T-cell (primary cell): ENCODE measurements at places on chromosomes 5 and 9.

DNA sequence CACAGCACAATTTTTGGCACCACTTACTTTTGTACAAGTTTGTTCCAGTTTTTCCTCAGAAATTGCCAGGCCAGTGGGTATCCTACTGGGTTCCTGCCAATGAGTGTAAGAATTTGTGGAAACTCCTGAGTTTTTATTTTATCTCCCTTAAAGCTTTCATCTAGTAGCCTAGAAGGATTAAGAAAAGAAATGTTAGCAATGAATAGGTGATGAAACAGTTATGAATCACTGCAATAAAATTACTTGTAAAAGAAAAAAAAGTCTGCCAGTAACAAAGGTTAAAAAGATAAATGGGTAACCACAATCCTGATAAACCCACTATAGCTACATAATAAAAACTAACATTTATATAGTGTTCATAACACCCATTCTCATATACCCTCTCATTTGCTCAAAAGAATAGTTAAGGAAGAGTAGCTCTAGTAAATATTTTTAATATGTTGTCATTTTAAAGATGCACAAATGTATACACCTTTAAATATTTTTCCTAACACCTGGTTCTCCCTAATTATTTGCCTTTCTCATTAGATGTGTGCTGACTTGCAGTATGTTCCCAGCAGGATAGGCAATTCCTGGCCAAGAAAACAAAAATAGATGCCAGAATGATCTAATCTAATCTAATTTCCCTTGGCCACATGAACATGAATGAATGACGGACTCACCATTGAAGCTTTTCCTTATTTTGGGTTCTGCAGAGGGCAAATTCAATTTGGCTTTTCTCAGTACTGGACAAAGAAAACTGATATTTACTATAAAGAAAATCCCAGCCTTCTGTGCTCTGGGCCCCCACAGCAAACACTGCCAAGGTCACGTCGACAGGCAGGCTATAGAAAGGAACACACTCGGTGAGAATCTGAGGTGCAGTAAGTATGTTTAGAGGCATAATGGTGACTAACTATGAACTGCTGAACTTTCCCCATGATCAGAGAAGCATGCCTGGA, 26.4 kb downstream of the ERAP1 start:
- DNase-seq: no peak

DNA sequence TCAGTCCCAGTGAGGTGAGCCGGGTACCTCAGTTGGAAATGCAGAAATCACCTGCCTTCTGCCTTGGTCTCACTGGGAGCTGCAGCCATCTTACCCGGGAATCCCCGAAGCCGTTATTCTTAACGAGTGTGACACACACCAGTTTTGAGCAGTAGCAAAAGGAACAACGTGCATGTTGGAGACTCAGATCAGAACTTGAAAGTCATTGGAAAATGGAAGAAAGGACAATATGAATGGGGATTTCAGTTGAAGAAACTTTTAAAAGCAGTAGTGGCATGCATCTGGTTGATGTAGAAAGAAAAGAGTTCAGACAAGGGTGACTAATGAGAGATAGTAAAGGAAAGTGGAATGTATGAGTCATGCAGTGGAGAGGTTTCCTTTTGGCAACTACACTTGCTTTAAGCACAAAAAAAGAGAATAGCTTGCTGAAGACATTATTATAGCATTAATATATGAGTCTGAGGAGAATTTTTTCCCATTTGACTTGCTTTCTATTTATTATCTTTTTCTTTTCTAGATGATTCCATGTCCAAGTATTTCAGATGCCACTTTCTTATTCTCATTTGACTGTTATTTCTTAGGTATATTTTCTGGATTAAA, 44.4 kb upstream of the ANKDD1B start:
- no peak for DNase-seq

DNA sequence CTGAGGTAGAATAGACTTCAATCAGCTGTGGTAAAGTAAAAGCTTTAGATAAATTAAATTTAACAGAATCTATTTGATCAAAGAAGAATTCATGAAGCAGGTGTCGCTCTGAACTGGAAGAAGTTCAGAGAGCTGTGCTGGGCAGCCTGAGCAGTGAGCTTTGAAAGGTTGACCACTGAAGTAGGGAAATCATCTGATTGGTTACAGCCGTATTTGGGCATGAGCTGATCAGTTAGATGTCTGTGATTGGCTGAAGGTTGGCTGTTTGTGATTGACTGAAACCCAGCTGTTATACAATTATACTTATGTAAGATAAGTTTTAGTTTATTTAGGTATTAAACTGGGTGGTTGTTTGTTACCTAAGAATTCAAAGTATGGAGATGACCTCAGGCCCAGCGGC, 1174.6 kb downstream of the CDH9 start:
- no peak for DNase-seq

DNA sequence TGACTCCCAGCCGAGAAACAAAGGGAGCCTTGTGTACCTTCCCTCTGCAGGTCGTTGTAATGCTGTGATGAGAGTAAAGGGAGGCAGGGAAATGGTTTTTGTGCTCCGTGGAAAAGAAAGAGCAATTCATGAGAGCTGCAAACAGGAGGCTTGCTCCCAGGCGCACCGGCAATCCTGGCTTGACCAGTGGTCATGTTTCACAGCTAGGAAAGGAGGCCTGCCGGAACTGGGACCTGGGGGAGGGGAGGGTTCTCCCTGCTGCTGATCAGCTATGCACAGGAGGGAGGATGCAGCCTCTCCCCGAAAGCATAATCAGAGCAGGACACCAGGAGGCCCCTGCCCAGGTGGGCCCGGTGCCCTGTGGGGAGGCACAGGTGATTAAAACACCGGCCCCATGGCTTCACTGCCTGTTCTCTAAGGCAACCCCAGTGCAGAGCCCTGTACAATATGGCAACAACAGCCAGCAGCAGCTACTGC, 131.3 kb downstream of the ZDHHC21 start:
- no peak for DNase-seq

GRCh38 chr5:159456722-159457465, 126.6 kb upstream of the IL12B start:
- no peak for DNase-seq

DNA sequence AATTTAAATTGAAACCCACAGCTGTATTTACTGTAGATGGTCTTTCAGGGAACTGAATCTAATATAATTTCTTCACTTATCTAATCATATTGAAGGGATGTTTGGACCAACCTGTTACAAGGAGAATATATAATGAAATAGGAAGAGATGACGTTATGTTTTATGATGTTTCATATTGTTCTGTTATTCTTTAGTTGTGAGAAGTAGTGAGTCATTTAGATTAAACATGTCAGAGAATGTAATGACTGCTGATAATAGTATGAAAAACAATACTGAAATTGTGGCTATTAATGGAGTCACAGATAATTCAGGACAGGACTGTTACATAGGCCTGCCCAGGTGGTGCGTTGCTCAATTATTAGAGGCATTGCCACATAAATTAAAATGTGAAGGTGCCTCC, 1993.4 kb downstream of the EFNA5 start:
- no peak for DNase-seq

DNA sequence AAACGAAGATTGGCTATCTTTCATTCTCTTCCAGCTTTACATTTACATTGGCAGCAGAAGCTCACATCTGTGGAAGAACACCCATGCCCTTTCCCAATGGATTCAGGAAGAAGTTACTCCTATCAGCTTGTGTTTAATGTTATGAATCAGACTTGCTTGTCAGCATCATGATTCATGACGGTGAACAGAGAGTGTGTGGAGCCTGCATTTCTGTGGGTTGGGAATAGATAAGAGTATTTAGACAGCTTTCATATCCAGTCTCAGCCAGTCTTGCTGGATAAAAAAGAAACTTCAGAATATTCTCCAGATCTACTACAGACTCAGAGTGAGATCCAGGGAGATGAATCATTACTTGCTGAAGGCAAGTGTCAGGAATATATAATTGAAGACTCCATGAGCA, 812.9 kb upstream of the ZNF608 start:
- no peak for DNase-seq

- DNase-seq: no peak
Observed at GRCh38 chr5:122089096-122090013, 11.3 kb upstream of the LOX start.

DNA sequence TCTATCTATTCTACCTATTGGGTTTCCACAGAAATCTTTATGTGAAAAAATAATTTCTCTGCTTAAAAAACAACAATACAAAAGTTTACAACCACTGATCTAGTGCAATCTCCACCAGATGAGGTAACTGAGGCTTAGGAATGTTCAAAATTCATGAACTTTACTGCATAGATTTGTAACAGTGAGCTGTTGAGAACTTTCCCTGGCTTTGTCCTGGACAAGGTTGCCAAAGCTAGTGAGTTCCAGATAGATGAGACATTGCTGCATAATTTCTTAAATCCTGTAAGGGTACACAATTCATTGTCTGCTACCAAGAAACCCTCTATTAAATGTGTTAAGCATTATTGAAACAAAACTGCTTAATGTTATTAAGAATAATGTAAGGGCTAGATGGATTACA, 102.7 kb downstream of the OSMR start:
- no peak for DNase-seq

GRCh38 chr9:99253134-99253533, 31.1 kb downstream of the SEC61B start:
- no peak for DNase-seq

DNA sequence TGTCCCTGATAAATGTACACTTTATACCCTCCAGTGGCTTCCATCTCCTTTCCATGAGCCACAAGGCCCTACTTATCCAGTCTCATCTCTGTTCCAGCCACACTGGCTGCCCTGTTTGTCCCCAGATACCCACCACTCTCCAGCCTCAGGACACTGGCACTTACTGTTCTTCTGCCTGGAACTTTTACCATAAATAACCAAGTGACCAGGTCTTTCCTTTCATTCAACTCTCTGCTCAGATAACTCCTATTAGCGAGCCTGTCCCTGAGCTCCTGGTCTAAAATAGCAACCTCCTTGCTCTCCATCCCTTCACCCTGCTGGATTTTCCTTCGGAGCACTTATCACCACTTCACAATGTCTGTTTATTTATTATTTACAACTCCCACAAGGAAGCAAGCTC, 16.6 kb upstream of the ENC1 start:
- DNase-seq: no peak

DNA sequence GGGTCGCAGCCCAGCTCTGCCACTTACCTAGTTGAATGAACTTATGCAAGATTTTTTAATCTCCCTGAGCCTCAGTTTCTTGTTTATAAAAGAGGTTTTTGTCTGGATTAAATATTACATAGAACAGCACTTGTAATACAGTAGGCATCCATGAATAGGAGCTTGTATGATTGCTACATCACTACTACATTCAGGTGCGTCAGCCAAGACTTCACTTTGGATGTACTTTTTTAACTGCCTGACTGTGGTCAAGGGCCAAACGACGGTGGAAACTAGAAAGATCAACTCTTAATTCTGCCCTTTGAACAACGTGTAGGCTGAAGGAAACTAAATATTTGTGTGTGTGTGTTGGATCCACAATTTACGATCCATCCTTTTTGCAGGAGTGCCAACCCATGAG, 172.8 kb downstream of the RFK start:
- no peak for DNase-seq

GRCh38 chr5:171667341-171668096, 118.1 kb upstream of the SMIM23 start:
- no peak for DNase-seq

- DNase-seq: no peak
Observed at GRCh38 chr9:133491656-133491925, 12.7 kb upstream of the SLC2A6 start.

- no peak for DNase-seq
Observed at GRCh38 chr9:68728731-68729130, 23.7 kb downstream of the PIP5K1B start.

DNA sequence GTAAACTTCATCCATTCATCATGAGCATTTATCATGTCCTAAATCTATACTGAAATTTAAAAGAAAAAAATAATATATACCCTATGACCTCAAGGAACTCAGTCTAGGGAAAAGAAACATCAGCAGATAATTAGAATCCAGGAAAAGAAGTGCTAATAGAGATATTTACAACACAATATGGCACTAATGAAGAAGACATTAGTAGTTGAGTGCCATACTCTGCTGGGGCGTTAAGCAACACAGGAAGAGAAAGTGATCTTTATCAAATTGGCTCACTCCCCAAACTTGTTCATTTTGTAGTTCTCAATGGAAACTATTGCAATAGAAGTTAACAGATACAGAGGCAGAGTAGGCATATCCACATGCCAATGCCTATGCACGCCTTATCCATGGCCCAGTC, 27.5 kb downstream of the GABRA6 start:
- DNase-seq: no peak

- DNase-seq: no peak
Observed at GRCh38 chr9:134547161-134548100, 94.2 kb upstream of the COL5A1 start.

DNA sequence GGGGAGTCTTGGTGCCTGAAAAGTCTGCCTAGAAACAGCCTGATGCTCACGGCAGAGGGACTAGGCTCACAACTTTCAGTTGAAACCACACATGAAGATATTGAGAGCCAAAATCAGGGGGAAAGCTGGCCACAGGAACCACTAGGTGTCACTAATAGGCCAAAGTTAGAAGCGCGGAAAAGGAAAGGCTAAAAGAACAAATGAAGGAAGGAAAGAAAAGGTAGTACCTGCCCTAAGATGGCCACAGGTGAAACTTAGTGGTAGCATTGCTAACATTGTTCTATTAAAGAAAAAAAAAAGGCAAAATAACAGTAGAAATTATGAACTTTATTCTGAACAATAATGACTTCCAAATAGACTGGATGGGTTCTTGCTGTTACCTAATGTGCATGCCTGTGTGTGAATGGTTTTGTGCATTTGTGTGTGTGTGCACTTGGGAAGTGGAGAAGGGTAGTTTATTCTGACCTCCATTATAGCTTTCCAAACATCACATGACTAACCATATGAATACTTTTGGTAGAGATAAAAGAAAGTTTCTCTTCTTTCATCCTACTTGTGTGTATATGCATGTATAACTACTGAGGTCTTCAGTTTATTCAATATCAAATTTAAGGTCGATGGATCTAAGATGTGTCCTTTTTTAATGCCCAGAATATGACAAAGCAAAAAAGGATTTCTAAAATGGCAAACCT, 2.1 kb upstream of the RFESD start:
- DNase-seq: no peak

GRCh38 chr5:66538531-66538930, 57.7 kb upstream of the MAST4 start:
- no peak for DNase-seq

DNA sequence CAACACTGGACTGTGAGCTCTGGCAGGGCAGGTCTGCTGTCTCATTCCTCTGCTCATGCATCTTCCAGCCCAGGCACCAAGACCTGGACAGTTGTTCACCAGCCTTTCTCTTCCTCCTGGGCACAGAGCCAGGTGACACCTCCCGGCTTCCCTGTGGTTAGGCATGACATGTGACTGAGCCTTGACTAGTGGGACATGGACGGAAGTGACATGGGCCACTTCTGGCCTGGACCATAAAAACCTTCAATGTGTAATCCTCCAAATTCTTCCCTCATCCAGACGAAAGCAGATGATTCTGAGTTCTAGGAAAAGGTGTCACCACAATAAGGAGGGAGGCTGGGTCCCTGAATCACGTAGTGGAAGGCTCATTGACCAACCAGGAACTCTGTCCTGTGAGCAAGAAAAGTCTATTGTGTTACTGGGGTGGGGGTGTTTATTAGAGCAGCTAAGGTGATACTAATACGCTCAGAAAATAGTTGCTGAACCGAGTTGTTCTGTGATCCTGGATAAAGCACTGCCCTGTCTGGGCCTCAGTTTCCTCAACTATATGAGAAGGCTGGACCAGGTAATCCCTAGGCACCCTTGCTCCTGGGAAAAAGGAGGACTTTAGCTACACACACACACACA, 26.6 kb upstream of the CRB2 start:
- no peak for DNase-seq
